ENCODE measurements at places on chromosomes 1 and 21.
A peak's percentile ranks its signal among the peaks of the same experiment; 100 is the strongest.

DNA sequence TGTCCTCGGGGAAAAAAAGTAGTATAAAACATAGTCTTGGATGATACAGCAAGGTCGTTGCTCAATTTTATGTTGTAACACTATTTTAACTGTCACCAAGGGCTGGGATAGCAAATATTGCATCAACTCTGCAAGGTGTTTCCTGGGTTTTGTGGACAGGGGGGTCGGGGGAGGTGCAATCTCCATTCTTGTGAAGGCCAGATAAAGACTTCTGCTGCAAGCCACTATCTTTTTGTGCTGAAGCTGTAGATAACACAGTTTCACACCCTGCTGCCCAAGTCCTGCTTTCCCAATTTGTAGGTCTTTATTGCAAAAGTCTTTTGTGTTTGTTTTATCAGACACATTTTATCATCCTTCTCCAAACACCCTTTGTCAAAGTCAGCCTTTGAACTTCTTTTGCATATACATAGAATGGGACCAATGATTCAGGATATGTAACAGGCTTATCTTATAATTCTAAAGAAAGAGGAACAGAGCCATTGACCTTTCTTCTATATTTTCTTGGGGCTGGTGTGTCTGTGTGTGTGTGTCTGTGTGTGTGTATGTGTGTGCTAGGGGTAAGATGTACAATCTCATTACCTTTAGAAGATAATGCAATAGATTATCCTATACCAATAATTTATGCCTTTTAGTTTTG lies 140.6 kb downstream of the RUNX1 start:
- peak; percentile 99 for DNase-seq

DNA sequence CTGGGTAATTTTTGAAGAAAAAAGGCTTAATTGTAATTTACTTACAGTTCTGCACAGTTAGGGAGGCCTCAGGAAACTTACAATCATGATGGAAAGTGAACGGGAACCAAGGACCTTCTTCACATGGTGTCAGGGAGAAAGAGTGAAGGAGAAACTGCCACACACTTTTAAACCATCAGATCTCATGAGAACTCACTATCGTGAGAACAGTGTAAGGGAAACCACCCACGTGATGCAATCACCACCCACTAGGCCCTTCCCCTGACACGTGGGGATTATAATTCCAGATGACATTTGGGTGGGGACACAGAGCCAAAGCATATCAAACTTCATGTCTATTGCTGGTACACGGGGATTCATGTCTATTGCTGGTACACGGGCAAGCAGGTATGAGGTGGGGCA lies 5.3 kb upstream of the SFT2D2 start:
- no peak for DNase-seq

DNA sequence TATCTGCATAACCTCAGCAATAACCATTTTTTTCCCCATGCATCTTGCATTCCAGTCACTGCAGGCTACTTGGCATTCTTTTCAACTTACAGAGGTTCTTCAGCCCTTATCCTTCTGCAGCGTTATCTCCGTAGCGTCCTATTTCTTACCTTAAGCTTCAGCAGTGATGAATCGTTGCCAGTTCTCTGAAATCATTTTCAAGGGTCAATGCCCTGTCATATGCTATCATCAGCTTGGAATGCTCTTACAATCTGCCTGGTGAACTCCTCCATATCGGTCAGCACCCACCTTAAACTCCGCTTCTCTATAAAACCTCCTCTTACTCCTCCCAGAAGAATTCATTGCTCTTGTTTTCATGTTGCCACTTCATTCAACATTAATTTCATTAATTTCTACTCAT lies 105.1 kb upstream of the DPH5 start:
- no peak for DNase-seq

DNA sequence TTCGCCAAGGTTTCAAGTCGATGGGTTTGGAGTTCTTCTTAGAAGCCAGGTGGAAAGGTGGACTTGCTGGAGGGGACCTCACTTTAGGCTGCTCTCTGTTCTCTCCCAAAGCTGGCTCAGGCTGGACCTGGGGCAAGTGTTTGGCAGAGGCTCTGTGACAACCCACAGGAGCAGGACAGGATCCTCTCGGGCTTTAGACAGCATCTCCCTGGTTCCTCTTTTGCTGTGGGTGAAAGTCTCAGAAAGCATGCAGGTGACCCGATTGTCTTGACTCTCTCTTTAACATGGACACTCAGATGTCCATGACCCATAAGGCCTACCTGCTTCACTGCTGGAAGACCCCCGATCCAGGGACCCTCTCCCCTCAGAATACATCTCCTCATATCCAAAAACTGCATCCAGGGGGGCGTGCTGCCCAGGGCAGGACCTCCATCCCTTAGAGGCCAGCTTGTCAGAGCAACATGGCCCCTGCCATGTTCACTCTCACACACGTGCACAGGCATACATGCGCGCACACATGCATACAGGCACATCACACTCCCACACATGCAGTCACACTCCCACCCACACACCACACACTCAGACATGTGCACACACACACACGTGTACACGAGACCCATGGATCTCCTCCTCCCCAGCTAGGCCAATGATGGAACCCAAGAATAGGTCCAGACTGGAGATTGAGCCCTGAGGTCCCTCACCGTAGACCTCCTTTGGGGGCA lies 21.3 kb downstream of the MRPL37 start:
- DNase-seq = no peak

- DNase-seq = no peak
These were observed 4.9 kb downstream of the SLC5A9 start for GRCh38 chr1:48227165-48228013.

DNA sequence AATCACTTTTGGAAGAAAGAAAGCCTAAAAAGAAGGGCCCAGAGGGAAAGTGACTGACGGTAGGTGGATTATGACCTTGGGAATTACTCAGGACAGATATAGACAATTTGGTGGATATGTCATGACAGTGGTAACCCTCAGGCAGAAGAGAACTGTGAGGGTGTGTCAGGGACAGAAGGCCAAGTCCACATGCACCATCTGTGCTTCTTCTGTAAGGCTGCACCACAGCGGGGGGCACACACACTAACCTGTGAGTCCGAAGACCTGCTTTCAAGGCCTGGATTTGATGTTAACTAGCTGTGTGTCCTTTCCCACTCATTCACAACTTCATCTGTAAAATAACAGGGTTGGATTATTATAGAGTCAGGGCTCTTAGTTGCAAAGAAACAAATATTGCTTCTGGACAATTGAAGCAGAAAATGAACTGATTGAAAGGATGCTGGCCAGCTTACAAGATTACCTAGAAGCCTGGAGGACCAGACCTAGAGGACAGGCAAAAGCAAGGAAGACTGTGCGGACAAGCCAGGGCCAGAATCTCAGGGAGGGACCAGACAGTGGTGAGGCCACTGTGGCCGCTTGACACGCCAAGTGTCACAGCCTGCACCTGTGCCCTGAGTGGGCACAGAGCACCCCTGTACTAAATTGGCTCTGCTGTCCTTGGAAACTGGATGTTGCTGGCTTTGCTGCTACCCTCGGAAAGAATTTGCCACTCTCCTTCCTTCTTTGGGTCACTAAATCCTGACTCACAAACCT lies 34.7 kb upstream of the USP24 start:
- no peak for DNase-seq

GRCh38 chr1:113074237-113074636 lies 1.2 kb downstream of the LRIG2 start:
- DNase-seq = peak; percentile 6

Measured in common myeloid progenitor, CD34-positive (primary cell).